Sciatic nerve (tissue), 2 donors: ENCODE measurements at places on chromosomes 7 and 10.

DNA sequence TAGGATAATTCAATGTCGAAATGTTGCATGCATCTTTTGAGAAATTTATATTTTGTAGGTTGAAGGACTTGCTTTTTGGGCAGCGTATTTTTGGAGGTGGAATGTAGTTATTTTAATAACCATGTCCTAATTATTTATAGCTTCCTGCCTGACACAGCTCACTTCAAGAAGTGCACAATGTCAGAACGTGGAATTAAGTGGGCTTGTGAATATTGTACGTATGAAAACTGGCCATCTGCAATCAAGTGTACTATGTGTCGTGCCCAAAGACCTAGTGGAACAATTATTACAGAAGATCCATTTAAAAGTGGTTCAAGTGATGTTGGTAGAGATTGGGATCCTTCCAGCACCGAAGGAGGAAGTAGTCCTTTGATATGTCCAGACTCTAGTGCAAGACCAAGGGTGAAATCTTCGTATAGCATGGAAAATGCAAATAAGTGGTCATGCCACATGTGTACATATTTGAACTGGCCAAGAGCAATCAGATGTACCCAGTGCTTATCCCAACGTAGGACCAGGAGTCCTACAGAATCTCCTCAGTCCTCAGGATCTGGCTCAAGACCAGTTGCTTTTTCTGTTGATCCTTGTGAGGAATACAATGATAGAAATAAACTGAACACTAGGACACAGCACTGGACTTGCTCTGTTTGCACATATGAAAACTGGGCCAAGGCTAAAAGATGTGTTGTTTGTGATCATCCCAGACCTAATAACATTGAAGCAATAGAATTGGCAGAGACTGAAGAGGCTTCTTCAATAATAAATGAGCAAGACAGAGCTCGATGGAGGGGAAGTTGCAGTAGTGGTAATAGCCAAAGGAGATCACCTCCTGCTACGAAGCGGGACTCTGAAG is 620 bp downstream of the ZRANB1 start:
- DNase-seq = no peak

DNA sequence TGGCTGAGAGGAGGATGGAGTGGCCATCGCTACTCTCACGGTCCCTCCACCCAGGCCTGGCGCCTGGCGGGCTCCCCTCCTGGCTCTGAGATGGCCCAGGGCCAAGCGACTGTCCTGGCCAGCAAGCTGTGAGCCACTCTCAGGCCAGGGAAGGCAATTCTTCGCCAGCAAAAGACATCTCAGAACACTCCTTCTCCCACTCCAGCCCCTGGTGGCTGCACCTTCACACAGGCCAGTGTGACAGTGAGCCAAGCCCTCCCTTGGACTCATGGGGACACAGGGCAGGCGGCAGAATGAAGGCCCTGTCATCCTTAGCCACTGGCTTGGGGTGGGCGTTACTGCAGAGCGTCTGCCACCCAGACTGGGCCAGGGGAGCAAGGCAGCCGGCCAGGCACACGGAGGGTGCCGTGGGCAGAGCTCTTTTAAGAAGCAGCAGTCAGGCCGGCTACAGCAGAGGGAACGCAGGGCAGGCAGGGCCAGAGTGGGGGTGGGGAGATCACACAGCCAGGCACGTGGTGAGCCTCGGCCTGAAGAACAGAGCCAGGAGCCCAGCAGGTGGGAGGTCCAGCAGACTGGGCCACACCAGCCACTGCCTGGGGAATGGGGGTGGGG is 14.4 kb downstream of the STK32C start:
- peak; percentile 52 for DNase-seq

DNA sequence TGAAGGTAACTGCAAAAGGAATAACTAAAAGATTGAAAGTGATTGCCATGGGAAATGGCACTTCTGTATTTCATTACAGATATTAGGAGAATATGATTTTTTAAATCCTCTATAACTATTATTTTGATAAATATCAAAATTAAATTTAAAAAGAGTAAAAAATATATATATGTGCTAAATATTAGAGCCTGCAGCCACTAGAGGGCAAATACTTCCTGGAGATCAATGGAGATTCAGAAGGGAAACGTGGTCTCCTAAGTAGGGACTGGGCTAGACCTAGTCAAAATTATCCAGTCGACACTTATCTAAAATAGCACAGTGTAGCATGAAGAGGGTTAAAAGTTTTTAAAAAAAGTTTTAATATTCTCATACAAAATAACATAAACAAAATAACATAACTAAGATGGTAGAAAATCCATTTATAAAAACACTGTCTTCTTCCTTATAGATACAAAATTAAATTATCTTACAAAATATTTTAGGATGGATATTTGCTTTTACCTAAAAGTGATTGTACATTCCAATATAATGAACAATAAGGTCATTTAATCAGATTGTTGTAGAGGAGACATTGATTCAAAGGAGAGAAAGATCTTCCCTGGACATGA is 434.3 kb downstream of the MDFIC start:
- DNase-seq = no peak

GRCh38 chr10:99119258-99119748 is 116.3 kb downstream of the HPSE2 start:
- DNase-seq = no peak

DNA sequence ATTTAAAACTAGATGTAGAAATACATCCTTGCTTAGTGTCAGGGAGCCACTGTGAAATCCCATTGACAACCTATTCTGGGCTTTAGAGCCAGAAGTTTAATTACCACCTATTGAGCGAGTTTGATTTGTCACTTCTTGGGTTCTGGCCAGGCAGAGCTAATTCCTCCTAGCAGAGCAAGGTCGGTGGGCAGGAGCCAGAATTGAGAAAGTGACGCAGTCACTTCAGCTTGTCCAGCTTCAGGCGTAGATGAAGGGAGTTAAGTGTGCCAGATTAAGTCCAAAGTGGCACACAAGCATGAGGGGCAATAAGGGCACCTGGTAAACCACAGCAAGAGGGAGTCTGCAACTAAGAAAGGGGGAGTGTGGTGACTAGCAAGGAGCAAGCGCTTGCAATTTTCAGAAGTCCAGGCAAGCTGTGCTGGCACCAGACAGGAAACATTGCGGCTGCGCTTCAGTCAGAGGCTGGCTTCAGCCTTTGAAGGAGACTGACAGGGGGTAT is 119.4 kb downstream of the ST7 start:
- DNase-seq = no peak

DNA sequence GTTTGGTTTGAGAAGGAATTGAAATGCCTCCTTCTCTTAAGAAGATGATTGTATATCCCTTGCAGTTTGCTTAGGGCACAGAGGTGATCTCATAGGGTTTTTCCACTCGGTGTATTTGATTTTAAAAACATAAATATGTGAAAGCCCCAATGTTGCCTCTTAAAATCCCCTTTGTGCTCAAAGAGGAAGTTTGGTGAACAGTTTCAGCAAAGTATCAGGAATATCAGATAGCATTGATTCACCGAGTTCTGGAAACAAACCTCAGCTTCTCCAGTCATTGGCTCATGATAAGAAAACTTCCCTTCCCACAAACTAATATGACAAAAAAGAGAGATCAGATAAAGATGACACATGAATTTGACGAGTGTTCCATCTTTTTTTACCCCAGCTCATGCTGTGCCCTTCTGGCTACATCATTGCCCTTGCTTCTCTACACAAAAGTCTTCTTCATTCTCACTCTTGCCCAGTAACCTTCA is 20.1 kb upstream of the SMNDC1 start:
- no peak for DNase-seq

DNA sequence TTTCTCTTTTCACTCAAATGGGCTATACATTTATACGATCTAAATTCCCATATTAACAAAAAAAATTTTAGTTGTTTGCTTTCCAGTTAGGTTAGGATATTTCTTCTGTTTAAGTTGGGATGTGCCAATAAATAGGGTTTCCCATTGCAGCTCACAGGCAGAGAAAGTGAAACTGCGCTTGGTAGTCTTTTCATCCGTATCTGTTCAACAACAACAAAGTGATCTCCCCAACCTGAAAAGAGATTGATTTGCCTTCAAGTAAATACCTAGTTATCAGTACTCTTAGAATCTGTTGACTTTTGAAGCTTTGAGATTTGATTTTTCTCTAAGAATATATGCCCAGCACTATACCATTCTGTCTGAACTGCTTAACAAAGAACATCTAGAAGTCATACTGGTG is 143.4 kb downstream of the DYNC1I1 start:
- DNase-seq = no peak
